SW 1271 (cell line): ENCODE measurements at places on chromosomes 2 and 18.

GRCh38 chr2:122244598-122245229 lies 489.3 kb downstream of the TSN start:
- DNase-seq = no peak

DNA sequence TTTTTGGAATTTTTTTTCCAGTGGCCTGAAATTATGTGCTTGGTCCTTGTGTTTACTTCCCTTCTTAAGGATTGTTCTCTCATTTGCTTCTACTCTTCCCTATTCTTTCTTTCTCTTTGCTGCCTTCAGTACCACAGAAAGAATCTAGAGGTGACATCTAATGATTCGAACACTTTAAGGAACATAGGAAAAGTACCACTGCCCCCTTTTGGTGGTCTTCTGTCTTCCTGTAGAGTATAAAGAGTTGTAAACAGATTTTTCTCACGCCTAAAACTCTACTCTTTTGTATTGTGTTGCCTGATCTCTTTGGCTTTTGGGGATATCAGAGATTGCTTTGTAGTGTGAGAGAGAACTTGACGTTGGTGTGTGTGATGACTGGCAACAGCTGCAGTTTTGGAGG lies 7.0 kb upstream of the SCTR start:
- DNase-seq = no peak

GRCh38 chr2:134365356-134365755 lies 111.5 kb downstream of the MGAT5 start:
- no peak for DNase-seq

DNA sequence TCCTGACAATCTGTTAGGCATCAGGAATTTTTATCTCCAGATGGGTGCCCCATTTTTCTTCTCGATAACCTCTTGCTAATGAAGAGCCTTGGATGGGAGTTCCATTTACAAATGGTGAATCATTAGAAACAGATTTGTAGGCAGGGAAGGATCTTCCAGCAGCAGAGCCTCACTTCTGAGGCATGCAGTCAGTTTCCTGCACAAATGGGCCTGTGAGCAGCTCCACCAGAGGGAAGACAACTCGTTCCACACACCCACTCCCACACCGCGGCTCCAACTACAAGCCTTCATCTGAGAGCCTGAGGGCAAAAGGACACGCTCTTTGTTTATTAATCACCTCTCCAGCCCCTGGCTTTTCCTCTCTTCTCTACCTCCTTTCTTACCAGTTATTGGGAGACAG lies 108.5 kb downstream of the CTAGE1 start:
- DNase-seq = no peak

- no peak for DNase-seq
Measured at GRCh38 chr18:28804512-28805202, 627.7 kb upstream of the CDH2 start.

- DNase-seq = no peak
Measured at GRCh38 chr18:59189008-59189407, 30.9 kb upstream of the GRP start.

- no peak for DNase-seq
Measured at GRCh38 chr2:166792808-166793207, 95.5 kb upstream of the XIRP2 start.
